T-helper 2 cell treated with Interferon-gamma antibody and Interleukin-4, amounts not matched to agents 5 μg/mL and 100 μg/mL, for 36 hours (primary cell): ENCODE measurements at places on chromosomes 1 and 21.

- no peak for DNase-seq
These were observed 96.1 kb downstream of the LRRC40 start for GRCh38 chr1:70109241-70109640.

- DNase-seq = no peak
These were observed 122.7 kb downstream of the FGGY start for GRCh38 chr1:59419361-59420140.

DNA sequence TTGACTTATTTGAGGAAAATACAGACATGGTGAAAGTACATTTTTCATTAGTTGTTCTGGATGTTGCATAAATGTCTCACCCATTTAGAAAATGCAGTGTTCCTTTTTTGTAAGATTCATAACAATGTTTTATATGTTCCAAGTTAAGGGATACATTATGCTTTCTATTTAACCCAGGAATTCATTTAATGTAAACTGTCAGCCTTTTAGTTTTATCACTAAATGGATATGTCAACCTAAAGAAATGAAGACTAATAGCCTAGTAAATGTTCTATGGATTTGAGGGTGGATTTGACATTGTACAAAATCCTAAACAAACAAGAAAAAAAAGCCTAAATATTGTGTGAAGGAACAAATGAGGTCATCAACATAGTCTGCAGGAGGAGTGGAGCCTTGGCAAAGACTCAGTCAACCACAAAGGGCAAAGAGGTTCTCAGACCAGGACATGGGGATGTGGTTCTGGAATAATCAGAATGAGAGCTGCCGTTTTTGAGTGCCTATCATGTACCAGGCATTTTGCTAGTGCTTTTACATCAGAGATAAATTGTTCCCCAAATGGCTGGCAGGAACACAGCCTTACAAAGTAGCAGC lies 8.8 kb upstream of the INSL5 start:
- no peak for DNase-seq

DNA sequence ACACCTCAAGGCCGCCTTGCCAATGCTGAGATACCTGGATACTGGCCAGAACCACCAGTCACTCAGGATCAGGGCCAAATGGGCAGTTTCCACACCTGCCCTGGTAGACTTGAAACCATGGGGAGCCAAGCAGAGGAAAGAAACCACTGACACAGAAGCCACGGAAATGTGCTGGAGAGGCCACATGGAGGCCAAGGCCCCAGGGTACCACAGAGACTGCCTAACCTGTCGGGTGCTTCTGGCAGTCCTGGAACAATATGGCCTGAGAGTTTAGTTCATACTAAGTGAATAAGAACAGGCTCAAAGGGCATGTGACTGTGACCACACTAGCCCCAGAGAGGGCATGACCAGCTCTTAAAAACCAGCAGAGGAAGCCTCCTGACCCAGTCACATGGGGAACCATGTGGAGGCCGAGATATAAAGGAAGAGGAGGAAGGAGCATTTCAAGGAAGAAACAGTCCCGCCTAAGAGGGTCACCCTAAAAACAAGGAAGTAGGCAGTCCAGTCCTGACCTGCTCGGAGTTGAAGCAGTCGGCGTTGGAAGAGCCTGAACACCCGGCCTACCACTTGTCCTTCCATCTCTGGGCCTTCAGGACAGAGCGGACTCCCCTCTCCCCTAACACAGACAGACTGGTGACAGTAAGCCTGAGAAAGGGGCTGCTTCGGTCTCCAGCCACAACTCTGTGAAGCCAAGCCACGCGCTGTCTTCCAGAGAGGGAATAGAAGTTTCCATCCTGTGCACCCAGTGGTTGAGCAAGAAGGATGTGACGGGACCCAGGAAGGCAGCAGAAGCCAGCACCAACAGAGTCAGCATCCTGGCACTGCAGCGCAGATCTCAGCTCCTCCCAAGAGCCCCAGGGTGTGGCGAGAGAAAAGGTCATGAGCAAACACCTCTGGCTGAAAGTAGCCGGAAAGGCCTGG lies at the start of gene DENND2D:
DENND2D (minus strand) TSS at position 766 of the 921 bp plus-strand sequence; CDS start at position 579, 187 bp downstream.
- peak; percentile 70 for DNase-seq

DNA sequence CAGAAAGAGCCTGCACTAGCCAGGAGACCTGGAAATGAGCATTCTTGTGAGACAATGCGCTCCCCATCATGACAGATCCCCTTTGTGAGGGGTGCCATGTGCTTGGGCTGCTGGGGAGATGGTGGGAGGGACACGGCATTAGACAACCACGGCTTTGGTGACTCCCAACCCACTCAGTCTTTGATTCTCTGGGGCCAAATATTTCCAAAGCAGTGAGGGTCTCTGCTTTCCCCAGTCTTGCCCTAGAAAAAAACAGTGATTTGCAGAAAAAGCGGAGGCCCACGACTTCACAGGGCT lies 10.2 kb downstream of the SLC45A3 start:
- DNase-seq = no peak

DNA sequence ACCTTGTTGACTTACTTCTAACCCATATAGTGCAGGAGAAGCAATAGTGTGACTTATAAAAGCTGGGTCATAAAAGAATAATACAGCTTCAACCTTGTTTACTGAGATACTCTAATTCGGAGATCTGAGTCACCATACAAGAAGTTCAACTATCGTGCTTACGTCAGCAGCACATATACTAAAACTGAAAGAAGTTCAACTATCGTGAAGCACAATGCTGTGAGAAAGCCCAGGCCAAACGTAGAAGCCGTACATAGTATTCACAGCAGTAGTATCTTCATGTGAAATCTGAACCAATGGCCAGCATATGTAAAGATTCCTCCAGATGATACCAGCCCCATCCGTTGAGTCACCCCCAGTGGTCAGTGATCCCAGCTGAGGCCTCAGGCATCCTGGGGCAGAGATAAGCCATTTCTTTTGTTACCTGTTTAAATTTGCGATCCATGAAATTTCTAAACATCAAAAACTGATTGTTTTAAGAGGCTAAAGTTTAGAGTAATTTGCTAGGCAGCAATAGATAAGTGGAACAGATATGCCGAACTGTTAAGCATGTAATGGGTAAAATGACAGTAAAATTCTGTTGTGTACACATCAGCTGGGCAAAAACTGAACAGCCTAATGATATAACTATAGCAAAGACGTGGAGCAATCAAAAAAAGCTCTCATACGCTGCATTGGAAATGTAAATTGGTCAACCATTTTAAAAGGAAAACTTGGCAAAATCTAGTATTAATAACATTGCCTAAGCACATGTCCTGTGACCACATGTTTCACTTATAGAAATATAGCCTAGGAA lies 53.9 kb upstream of the SAMD13 start:
- DNase-seq = no peak

DNA sequence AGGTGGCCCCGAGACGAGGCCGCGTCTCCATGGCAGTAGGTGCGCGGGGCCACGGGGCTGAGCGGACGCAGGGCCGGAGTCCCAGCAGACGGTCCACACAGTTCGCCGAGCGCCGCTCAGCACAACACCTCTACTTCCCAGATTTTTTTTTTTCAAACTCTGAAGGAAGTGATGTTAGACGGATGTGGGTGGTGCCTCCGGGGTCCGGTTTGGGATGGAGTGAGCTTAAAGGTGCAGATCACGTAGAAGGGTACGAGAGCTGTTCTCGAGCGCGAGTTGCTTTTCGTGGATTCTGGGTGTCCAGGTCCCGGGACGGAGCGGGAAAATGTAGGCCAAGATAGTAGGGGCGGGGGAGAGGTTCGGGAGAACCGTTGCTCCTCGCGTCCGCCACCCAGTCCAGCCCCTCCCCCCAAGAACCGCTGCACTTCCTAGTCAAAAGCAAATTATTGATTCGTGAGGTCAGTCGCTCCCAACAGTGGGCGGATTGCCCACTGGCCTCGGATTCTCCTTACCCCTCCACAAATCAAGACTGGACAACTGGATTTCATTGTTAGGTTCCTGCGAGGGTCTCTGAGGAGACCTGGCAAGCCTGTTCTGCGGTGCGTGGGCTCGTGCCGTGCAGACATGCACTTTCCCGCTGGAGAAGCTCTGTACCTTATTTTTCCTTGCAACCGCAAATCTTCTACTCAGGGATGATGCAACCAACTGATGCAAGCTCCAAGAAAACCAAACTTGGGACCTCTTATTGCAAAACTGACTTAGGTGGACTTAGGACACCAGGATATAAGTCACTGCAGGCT lies at the start of gene TXNDC12:
TXNDC12 (minus strand) TSS at position 126 of the 800 bp plus-strand sequence; CDS start at position 31, 95 bp downstream.
- peak; percentile 79 for DNase-seq

DNA sequence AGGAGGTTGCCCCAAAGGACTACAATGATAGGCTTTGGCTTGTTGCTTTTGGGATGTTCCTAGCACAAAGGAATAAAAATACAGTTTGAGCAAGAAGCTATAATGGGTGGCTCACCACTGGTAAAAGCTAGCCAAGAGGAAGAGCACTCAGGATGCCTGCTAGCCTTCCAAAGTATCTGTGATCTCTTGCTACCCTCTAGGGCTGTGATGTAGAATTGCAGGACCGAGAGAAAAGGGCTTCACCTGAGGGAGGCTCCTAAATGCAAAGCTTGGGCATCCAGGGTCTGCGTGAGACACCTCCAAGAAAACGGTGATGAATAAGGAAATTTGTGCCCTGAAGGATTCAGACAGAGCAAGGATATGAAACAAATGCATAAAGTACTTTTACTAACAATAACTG lies 17.7 kb downstream of the IVL start:
- no peak for DNase-seq

DNA sequence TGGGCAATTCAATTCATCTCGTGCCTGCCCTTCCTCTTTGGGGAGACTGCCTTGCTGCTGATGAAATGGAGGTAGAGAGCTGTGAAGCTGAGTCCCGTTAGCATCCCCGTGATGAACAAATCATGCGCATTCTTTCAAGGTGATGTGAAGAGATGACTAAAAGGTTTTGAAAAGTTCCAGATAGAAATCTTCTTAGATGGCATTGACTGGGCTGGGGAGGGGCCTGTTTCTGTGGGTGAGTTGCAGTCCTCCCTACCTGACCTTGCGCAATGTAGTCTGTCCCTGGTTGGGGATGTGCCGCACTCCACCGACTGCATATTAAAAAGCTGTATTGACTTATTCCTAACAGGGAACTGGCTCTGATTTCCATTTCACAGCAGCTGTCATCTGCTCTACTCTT lies 49.6 kb downstream of the ST6GALNAC3 start:
- DNase-seq = no peak

GRCh38 chr21:40556442-40556968 lies 290.5 kb downstream of the DSCAM start:
- no peak for DNase-seq

GRCh38 chr1:206128196-206128595 lies 11.0 kb upstream of the AVPR1B start:
- no peak for DNase-seq

GRCh38 chr1:15885269-15885668 lies 37.8 kb downstream of the SPEN start:
- DNase-seq = no peak

GRCh38 chr1:41827991-41828570 lies 90.6 kb downstream of the HIVEP3 start:
- DNase-seq = no peak

- DNase-seq = no peak
These were observed 75.8 kb upstream of the ZRANB2 start for GRCh38 chr1:71156590-71156989.

DNA sequence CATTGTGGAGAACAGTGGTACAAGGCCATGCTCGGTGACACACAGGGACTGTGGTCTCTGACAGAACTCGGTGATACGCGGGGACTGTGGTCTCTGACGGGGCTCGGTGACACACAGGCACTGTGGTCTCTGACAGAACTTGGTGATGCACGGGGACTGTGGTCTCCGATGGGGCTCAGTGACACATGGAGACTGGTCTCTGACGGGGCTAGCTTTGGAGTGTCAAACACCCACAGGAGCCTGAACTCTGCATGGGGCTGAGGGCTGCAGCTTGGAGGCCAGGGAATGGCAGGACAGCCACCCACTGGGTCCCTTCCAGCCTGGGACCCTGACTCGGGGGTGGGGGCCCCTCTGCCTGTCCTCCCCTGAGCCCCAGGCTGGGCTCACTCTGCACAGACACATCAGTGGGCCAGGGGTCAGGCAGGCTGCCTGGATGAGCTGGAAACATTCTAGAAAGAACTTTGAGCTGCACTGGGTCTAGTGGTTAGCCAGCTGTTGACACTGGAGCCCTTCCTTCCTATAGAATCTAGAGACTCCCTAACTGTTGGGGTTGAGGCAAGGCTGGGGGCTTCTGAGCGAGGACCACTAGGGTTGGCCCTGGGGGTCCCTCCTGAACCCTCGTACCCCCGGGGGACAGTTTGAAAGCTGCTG lies 49.8 kb downstream of the DISP3 start:
- DNase-seq = no peak

DNA sequence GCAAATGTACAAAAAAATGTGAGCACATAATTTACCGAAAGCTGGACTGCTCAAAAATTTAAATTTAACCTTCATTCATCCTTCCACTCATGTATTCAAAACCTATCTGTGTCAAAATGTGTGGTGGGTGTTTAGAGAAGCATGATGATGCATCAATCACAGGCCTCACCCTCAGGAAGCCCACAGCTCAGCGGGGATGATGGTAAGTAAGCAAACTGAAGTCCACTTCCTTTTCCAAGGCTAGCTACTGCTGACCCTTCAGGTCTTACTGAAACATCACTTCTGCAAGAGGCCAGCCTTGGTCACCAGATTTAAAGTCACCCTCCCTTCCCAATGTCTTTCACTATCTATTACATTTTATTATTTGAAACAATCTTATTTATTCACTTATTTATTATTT lies 254.5 kb downstream of the DNM3 start:
- no peak for DNase-seq

GRCh38 chr1:203480084-203480483 lies 4.5 kb downstream of the PRELP start:
- no peak for DNase-seq

GRCh38 chr1:195376190-195376589 lies 1232.0 kb downstream of the KCNT2 start:
- no peak for DNase-seq

DNA sequence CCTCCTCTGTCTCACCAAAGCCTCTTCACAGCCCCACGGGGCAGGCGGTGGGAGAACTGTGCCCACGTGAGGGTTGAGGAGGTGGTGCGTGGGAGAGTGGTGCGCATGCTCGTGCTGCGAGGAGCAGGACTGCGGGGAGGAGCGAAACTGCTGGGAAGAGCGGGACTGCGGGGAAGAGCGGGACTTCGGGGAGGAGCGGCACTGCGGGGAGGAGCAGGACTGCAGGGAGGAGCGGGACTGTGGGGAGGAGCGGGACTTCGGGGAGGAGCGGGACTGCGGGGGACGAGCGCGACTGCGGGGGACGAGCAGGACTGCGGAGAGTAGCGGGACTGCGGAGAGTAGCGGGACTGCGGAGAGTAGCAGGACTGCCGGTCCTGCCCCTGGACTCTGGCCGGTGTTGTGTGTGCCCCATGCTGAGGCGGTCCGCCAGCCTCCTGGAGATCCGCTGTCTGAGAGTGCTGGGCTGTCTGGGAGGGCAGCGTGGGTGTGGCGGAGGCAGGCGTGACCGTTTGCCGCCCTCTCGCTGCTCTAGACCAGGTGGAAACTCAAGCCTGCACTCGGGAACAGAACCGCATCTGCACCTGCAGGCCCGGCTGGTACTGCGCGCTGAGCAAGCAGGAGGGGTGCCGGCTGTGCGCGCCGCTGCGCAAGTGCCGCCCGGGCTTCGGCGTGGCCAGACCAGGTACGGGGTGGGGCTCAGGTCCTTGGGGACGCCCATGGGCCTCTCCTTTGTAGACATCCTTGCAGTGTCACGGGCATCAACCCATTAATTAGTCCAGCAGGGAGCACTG lies 24.6 kb downstream of the TNFRSF1B start:
- no peak for DNase-seq

GRCh38 chr21:34623516-34623915 lies 8.6 kb upstream of the RCAN1 start:
- DNase-seq = no peak
